ENCODE measurements at places on chromosomes 6 and 20. TPM values are rescaled to one million over a fixed set of nuclear protein-coding genes. Genes with fewer than 3 reads are reported as not detected.

PLN gene
- total RNA-seq, result not detected

GZF1 gene
- total RNA-seq, result 12.2 TPM

SYS1 gene
- 33.2 TPM for total RNA-seq

POLR1H gene
- total RNA-seq, result 49.6 TPM

PTCRA gene
- not detected for total RNA-seq

TRAPPC3L gene
- total RNA-seq, result not detected

GGTLC1 gene
- total RNA-seq, result not detected

MICB gene
- 22.1 TPM for total RNA-seq

CAP2 gene
- total RNA-seq, result not detected

XPO5 gene
- 122 TPM for total RNA-seq

C6orf15 gene
- not detected for total RNA-seq

DEFB110 gene
- not detected for total RNA-seq

KCNQ2 gene
- total RNA-seq, result not detected

HLA-F gene
- 135 TPM for total RNA-seq

OXT gene
- total RNA-seq, result 0.46 TPM

TOP1 gene
- total RNA-seq, result 102 TPM

CST1 gene
- total RNA-seq, result not detected

HLA-DRB5 gene
- 0.23 TPM for total RNA-seq

Data from activated CD8-positive, alpha-beta memory T cell treated with anti-CD3 and anti-CD28 coated beads for 36 hours (primary cell).